CD4-positive, alpha-beta T cell (primary cell): ENCODE measurements at places on chromosomes 11 and 22. TPM values are rescaled to one million over a fixed set of nuclear protein-coding genes. Genes with fewer than 3 reads are reported as not detected.

- DNase-seq: no peak
- no peak overlapping the region for H3K4me3 ChIP-seq
- H3K27me3 ChIP-seq: no peaks in the 10 kb centered on the region
- no peak overlapping the region for H3K27ac ChIP-seq
Observed at GRCh38 chr22:45460288-45461109, 42.2 kb upstream of the FBLN1 start.

DNA sequence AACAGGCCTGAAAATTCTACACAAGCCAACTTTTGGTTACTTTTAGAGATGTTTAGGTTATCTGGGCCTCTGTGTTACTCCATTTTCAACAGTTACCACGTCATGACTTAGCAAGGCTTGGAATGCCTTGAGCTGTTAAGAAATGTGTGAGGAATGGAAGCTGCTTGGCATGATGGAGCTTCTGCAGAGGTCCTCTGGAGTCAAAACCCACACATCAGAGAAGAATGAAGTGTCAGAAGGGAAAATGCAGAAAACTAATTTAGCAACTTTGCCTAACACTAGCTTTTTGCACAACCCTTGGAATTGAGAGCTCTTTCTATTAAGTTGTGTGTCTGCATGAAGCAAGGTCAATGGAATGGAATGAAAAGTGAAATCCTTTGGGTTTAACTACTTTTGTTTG is 27.4 kb downstream of the FAT3 start:
- H3K27me3 ChIP-seq: no peaks in the 10 kb centered on the region
- DNase-seq: no peak
- no peak overlapping the region for H3K4me3 ChIP-seq

DNA sequence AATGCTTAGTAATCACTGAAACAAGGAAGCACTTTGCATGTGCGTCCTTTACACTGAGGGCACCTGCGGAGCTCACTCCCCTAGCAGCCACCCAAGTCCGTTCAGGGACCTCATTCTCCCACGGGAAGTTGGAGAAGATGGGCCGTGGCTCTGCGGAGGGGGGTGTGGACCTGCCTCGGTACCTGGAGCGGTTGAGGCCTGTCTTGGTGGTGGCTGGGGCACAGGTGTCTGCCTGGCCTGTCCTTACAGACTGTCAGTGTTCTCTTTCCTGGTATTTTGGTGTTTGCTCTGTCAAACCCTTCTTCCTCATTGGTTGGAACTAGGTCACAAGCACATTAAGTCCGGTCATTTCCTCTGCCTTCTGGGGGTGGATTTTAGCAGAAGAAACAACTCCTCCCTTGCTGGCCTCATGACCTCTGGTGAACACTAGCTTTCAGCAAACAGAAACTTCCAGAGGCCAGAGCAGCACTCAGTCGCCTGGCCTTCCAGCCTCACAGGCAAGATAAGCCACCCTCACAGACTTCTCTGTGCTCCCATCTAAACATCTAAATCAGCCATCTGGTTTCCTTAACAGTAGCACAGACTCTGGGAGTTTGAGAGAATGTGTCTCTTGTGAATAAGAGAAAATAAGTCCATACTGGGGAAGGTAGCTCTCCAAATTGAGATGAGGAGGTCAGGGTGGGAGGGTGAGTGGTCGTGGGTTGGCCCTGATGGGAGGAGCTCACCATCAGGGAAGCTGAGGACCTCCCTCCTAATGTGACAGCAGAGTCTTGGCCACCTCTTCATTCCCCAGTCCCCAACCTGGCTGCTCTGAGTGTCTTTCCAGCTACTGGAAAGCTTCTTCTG is 8.6 kb downstream of the SNAP29 start:
- H3K4me1 ChIP-seq: peaks cover 32% of the 10 kb centered on the region
- H3K27ac ChIP-seq: peak overlapping the region; percentile 55
- H3K27me3 ChIP-seq: no peaks in the 10 kb centered on the region
- H3K4me3 ChIP-seq: no peak overlapping the region
- DNase-seq: no peak
- H3K36me3 ChIP-seq: peaks cover 48% of the 10 kb centered on the region

- no peaks in the 10 kb centered on the region for H3K27me3 ChIP-seq
- peaks cover 14% of the 10 kb centered on the region for H3K36me3 ChIP-seq
- no peaks in the 10 kb centered on the region for H3K4me1 ChIP-seq
Observed at GRCh38 chr11:106101819-106102218, 24.4 kb downstream of the AASDHPPT start.

The CASTOR1 gene
- 7.9 TPM for total RNA-seq

The OR51E2 gene
- total RNA-seq: not detected
